ENCODE measurements at places on chromosomes 11 and 22.

DNA sequence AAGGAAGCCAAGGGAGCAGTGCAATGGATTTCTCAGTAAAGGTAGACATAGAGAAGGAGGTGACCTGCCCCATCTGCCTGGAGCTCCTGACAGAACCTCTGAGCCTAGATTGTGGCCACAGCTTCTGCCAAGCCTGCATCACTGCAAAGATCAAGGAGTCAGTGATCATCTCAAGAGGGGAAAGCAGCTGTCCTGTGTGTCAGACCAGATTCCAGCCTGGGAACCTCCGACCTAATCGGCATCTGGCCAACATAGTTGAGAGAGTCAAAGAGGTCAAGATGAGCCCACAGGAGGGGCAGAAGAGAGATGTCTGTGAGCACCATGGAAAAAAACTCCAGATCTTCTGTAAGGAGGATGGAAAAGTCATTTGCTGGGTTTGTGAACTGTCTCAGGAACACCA lies 6.6 kb downstream of the TRIM22 start:
- DNase-seq, result peak; percentile 37

GRCh38 chr11:77435972-77436371 lies 37.9 kb downstream of the PAK1 start:
- no peak for DNase-seq

DNA sequence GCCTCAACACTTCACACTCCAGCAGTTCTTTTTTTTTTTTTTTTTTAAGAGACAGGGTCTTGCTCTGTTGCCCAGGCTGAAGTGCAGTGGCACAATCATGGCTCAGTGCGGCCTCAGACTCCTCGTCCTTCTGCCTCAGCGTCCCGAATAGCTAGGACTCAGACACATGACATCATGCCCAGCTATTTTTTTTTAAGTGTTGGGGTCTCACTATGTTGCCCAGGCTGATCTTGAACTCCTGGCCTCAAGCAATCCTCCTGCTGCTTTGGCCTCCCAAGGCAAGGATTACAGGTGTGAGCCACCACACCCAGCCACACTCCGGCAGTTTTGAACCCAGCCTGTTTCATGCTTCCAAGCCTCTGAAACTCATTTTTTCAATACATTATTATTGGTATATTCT lies 3.7 kb downstream of the PPP2R1B start:
- no peak for DNase-seq

DNA sequence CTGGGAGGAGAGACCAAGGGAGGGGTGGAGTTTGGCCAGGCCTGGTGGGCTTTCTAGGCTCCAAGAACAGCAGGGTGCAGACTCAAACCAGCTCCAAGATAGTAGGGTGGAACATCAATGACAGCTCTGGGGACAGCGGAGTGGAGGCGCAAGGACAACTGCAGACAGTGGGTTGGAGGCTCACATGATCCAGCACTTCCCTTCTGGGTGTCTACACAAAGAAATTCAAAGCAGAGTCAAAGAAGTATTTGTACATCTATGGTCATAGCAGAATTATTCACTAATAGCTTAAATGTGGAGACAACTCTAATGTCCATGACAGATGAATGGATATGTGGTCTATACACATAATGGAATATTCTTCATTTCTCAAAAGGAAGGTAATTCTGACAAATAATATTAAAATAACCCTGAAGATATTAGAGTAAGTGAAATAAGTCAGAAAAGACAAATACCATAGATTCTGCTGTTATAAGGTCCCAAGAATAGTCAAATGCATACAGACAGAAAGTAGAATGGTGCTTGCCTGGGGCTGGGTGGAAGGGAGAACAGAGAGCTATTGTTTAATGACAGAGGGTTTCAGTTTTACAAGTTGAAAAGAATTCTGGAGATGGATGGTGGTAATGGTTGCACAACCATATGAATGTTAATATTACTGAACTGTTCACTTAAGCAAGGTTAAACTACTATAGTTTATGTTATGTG lies 5.5 kb upstream of the GAB4 start:
- DNase-seq, result no peak

DNA sequence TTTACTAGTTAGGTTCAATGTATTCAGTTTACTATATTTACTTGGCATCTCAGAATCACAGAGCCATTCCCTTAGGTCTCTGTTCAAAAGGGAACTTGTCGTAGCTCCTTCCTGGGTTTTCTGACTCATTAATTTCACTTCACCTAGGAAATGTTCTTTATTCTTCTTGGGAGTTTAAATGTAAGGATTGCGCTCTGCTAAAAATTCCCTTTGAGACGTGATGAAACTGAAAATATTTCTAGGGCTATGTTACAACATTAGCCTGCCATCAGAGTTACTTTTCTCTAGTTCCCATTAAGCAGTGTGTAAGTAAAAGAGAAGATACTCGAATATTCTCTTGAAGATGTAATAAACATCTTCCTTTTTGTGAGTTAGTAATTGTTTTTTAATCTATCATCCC lies 209.5 kb downstream of the CASP12 start:
- no peak for DNase-seq

GRCh38 chr22:24072361-24072760 lies 61.3 kb downstream of the CABIN1 start:
- no peak for DNase-seq

GRCh38 chr22:48169227-48169626 lies 1406.8 kb downstream of the TBC1D22A start:
- no peak for DNase-seq

GRCh38 chr11:122137078-122137793 lies 21.2 kb upstream of the BLID start:
- peak; percentile 93 for DNase-seq

DNA sequence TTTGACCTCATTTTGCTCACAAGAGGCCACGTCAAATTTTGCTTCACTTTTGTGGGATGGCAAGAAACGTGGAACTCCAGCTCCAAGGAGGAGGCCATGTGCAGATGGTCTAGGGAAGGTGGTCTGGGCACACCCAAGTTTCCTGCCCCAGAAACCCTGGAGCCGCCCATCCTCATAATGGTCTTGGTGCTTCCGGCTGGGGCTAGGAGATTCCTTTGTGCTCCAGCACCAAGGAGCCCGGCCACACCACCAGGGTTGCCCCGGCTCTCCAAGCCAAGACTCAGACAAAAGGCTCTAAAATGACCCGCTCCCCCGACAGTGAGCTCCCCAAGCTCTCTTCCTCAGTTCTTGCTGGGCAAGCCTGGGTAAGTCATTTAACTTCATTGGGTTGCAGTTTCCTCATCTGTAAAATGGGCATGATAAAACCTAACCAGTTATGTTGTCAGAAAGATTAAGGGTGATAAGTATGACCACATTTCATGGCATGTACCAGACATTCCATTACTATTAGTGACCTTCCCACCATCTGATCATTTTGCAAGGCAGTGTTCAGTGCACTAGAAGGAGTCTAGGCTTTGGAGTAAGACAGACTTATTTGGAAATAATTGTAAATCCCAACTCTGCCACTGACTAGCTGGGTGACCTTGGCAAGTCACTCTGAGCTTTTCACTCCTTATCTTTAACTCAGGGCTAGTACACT lies 23.3 kb downstream of the DKK3 start:
- peak; percentile 65 for DNase-seq

GRCh38 chr22:31776231-31776630 lies 22.4 kb downstream of the DEPDC5 start:
- no peak for DNase-seq

GRCh38 chr11:33388793-33389525 lies 131.8 kb downstream of the HIPK3 start:
- no peak for DNase-seq

- no peak for DNase-seq
Measured at GRCh38 chr11:126646701-126647557, 291.4 kb downstream of the ST3GAL4 start.

GRCh38 chr11:131928992-131929391 lies 558.6 kb downstream of the NTM start:
- DNase-seq, result no peak

DNA sequence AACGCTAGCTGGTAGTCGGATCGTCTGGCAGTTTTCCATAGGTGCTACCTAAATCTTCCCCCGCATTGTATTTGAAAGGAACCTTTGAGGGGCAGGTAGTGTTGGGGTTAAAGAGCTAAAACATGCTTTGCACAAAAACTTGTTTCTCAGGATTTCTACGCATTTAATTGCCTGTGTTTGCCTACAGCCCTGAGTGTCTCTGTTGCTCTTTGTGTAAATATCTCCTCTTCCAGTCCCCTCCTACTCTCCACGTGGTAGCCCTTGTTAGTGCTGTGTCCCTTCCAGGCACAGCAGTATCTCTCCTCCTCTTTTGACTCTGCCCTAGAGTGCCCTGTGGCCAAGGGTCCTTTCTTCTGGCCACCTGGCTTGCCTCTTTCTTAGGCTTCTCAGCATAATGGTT lies 81.7 kb downstream of the BARX2 start:
- DNase-seq, result no peak

GRCh38 chr11:15673408-15673831 lies 558.7 kb downstream of the INSC start:
- DNase-seq, result no peak

- DNase-seq, result no peak
Measured at GRCh38 chr11:117796872-117797529, at the start of gene DSCAML1. TSS of gene DSCAML1 (minus strand) at chr11:117797216. CDS start at chr11:117797079, 137 bp downstream.

GRCh38 chr22:50699001-50699755 lies 26.6 kb downstream of the SHANK3 start:
- no peak for DNase-seq

DNA sequence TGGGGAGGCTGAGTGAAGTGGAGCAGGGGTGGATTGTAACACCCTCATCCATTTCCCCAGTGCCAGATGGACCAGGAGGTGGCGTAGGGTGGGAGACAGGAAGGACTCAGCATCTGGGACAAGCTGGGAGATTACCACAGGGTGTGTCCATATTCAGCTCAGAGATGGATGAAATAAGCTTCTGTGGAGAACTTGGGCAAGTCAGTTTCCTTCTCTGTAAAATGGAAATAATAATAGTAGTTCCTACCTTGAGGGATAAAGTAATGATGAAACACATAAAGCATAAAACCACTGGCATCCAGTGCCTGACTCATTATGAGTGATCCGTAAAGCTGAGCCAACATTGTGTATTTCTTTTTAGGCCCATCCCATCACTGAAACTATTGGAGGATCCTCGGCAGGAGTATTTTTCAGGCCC lies 607 bp upstream of the ROBO4 start:
- DNase-seq, result peak; percentile 89

GRCh38 chr11:116793772-116794097 lies 2.1 kb upstream of the APOA5 start:
- DNase-seq, result peak; percentile 61

DNA sequence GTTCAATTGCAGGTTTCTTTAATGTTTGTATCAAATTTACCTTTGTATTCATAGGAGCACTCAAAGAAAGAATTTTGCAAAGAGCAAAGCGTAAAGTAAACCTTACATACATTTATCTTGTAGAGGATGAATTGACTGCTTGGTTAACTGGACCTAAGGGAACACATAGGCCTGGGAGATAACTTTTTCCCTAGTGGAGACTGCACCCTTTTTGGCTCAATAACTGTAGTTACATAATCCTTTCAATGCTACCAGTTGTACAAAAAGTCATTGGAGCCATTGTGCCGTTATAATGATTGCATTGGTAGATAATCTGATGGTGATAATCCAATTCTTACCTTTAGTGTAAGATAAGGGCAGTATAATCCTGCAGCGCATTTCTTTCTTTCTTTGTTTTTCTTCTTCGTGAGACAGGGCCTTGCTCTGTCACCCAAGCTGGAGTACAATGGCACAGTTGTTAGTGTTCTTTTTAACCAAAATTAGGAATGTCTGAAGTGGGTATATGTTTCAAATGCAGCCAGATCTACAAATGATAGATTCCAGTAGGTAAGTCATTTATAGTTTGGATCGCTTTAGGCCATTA lies 18.3 kb downstream of the ATG13 start:
- no peak for DNase-seq

DNA sequence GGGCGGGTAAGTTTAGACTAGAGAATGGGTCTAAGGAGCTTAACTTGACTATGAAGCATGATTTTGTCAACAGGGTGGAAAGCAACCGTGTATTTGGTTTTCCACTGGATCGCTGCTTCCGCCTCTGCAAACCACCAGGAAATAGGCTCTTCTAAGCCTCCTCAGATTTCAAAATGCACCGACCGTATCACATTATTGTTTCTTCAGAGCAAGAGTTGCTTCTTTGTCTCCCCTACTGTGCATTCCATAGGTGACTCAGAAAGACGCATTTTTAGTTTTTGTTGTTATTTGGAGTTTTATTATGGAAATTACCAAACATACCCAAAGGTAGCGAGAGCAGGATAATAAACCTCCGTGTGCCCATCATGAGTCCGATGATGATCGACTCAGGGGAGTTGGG lies 64.3 kb upstream of the RASD2 start:
- peak; percentile 58 for DNase-seq

DNA sequence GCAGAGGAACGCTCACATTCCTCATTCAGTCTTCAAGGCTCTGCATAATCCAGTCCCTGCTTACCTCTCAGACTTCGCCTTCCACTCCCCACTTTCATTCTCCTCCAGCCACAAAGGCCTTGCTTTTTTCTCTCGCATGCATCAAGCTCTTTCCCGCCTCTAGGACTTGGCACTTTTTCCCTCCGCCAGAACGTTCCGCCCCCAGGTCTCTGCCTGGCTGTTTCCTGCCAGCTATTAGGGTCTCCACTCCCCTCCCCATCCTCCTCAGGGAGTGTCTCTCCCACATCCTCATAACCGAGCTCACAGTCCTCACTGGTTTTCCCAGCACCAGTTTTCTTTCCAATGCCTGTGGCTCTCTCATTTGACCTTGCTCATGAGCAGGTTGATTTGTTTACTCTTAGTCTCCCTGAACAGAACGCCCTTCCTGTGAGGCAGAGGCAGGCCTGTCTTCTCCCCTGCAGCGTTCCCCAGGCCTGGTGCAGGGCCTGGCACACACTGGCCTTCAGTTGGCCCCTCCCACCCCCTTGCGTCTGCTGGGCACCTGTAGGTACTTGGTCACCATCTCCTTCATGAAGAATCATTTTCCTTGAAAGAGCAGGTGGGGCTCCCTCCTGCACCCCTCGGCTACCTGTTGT lies 75.2 kb downstream of the RTL6 start:
- DNase-seq, result no peak

- peak; percentile 95 for DNase-seq
Measured at GRCh38 chr11:122209619-122210366, 93.8 kb upstream of the BLID start.

- no peak for DNase-seq
Measured at GRCh38 chr11:17472467-17472866, 4.2 kb downstream of the ABCC8 start.

DNA sequence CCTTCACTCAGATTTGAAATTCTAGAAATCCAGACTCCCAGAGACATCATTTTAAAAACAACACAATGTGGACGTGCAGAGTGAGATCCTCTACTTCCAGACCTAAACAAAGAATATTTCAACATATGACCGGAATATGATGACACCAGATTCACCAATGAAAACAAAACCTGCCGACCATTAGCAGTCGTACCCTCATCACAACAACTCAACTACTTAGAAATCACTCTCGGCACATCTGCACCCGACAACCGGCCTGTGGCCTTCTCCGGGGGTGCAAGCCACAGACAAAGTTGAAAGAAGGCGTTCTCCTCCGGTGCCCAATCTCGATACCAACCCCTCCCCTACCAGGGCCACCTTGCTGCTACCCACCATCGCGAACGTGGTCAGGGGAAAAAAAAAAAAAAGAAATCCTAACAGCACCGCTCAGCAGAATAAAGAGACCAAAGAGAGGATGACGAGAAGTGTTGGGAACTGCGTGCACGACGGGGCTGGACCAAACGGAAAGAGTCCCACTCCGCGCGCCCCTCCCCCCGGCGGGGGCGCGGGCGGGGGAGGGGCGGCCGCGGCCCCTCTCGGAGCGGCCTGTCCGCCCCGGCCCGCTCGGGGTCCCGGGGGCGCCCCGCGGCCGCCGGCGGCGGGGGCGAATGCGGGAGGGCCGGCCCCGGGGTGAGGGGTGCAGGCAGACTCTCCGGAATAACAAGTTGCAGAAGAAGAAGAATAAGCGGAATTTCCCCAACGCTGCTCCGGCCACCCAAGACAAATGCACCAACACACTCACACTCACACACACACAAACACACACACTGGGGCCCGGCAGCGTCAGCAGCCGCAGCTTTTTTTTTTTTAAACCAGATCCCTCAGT lies 1.7 kb downstream of the PHF21A start:
- peak; percentile 89 for DNase-seq

Measured in choroid plexus epithelial cell (primary cell).